ENCODE measurements at places on chromosomes 6 and 20. TPM values are rescaled to one million over a fixed set of nuclear protein-coding genes. Genes with fewer than 3 reads are reported as not detected.

DNA sequence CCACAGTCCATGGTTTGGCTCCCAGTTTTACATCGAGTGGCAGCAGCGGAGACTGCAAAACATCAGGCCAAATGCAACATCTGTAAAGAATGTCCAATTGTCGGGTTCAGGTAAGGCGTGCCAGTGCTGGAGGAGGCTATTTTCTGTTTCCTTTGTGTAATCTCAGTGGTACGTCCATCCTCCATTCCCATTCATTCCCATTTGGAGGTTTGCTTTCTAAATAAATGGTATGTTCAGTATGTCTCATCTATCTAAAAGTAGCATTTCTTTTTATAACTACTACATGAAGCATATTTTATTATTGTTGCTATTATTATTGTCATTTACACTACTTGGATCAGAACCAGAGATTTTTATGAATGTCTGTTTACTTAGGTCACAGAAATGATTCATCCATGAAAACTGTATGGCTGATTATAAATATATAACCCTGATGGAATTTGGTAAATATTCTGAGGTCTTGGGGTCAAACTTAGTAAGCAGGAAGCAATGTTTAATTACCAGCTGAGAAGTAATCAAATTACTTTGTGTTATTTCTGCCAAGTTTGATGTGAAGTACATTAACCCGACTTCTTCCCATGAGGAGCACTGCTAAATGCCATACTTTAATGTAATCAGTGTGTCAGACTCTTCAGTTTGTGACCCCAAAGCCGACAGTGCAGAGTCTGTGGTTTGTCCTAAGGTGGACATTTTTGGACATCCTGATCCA, 512.9 kb downstream of the UTRN start:
- no peak overlapping the region for H3K27ac ChIP-seq
- no peak for DNase-seq
- no peaks in the 10 kb centered on the region for H3K27me3 ChIP-seq
- H3K4me3 ChIP-seq: no peak overlapping the region
- H3K4me1 ChIP-seq: no peaks in the 10 kb centered on the region
- no peaks in the 10 kb centered on the region for H3K36me3 ChIP-seq

DNA sequence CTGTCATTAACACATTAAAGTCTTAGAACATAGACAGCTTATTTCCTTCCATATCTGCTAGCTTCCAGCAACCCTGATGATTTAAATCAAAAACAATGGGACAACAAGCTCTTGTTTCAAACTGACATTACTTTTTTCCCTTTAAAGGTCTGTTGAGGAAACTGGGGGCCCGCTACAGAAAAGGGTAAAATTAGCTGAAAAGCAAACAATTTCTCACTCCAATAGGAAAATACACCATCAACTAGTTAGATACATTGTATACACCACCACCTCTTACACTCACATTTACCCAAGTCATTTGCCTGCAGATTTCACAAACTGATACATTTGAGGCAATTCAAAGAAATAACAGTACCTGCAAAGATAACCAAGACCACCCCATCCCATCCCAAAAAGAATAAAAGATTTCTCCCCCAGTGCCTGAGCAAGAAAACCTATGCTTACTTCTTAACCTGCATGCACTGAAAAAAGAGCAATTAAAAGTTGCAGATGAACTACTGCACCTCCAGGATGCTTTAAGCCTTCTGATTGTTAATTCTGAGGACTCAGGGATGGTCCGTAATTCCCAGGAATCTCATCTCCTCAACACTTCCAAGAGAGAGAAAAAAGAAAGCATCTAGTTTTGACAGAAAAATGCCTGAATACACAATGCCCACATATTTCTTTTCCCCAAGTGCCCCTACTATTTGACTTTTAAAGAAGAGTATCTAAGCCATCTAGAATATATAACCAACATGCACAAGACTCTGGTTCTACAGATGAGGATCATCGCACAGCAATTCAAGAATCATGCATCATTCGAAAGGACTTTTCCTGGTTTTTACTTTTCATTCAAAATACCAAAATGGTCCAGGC, 5.6 kb downstream of the ZMYND8 start:
- no peaks in the 10 kb centered on the region for H3K27me3 ChIP-seq
- peak overlapping the region; percentile 100 for H3K27ac ChIP-seq
- no peaks in the 10 kb centered on the region for H3K36me3 ChIP-seq
- no peak for DNase-seq

DNA sequence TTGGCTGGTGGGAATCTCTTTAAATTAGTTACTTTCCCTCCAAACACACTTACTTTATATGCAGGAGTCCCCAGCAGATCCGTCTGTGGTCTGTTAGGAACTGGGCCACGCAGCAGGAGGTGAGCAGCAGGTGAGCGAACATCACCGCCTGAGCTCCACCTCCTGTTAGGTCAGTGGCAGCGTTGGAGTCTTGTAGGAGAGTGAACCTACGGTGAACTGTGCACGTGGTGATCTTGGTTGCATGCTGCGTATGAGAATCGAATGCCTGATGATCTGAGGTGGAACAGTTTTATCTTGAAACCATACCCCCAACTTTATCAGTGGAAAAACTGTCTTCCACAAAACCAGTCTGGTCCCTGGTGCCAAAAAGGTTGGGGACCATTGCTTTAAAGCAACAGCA, 5.0 kb downstream of the SERPINB6 start:
- H3K27me3 ChIP-seq: no peaks in the 10 kb centered on the region
- no peak for DNase-seq
- no peaks in the 10 kb centered on the region for H3K36me3 ChIP-seq
- H3K4me1 ChIP-seq: peaks cover 24% of the 10 kb centered on the region
- no peak overlapping the region for H3K27ac ChIP-seq

GRCh38 chr20:20747298-20747697, 34.9 kb upstream of the RALGAPA2 start:
- DNase-seq: no peak
- no peaks in the 10 kb centered on the region for H3K36me3 ChIP-seq
- peaks cover 21% of the 10 kb centered on the region for H3K4me1 ChIP-seq
- H3K27me3 ChIP-seq: no peaks in the 10 kb centered on the region

DNA sequence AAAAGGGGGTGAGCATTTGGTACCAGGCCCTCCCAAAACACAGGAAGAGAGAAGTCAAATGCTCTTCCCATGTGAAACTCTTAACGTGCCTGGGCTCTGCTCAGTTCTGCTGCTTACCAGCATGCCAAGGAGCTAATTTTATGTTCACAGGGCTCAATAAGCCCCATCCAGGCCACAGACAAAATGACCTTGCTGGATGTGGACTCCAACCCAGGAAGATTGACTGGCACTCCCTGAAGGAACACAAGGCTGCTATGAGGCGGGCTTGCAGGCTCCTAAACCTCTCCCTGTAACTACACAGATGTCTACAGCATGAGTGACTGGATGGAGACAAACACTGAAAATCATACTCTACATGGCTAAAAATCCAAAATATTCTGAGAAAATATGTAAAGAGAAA, 50.6 kb downstream of the CHD6 start:
- peaks cover 18% of the 10 kb centered on the region for H3K4me1 ChIP-seq
- no peak overlapping the region for H3K27ac ChIP-seq
- no peaks in the 10 kb centered on the region for H3K27me3 ChIP-seq

DNA sequence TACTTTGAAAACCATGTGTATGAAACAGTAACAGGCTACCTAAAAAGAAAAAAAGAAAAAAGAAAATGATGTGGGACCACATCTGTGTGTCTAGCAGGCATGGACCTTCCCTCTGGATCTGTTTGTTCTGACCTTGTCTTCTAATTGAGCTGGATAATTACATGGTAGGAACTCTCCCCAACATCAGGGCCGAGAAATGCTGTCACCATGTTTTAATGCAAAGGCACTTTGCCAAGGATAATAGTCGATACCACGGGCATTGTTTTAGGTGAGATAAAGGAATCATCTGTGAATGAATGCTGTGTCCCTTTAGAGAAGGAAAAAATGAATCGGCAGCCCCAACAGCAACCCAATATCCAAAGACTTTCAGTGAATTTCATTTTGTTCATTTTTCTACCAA, 149.1 kb downstream of the ZDHHC14 start:
- H3K27me3 ChIP-seq: no peaks in the 10 kb centered on the region
- peaks cover 45% of the 10 kb centered on the region for H3K4me1 ChIP-seq
- peak overlapping the region; percentile 89 for H3K27ac ChIP-seq
- DNase-seq: no peak
- no peaks in the 10 kb centered on the region for H3K36me3 ChIP-seq

GRCh38 chr6:7542065-7542873, 798 bp downstream of the DSP start:
- DNase-seq: peak; percentile 52
- H3K27me3 ChIP-seq: no peaks in the 10 kb centered on the region
- no peaks in the 10 kb centered on the region for H3K36me3 ChIP-seq
- H3K4me1 ChIP-seq: peaks cover 26% of the 10 kb centered on the region
- peak overlapping the region; percentile 98 for H3K27ac ChIP-seq
- H3K4me3 ChIP-seq: peak overlapping the region; percentile 84

DNA sequence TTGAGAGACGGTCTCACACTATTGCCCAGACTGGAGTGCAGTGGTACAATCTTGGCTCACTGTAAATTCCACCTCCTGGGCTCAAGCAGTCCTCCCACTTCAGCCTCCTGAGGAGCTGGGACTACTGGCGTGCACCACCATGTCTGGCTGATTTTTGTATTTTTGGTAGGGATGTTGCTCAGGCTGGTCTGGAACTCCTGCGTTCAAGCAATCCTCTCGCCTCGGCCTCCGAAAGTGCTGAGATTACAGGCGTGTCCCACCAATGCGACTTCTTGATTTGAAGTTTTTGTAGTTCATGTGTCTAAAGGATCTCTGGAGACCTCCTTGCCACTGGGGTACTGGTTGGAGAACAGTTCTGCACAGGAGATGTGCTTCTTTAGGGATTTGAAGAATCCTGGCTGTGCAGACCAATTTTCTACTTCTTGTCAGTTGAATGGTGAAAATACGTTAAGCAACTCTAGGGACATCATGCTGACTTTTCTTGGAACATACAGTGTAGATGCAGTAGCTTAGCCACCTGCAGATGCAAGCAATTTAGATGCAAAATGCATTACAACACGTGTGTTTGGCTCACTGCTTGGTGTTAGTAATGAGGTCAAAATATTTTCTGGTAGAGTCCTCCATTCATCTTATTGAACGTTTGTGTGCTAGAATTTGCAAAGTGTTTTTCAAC, 28.2 kb downstream of the SYTL3 start:
- no peak overlapping the region for H3K4me3 ChIP-seq
- DNase-seq: no peak
- H3K4me1 ChIP-seq: no peaks in the 10 kb centered on the region

GRCh38 chr20:53445932-53446331, 147.7 kb downstream of the ZNF217 start:
- no peaks in the 10 kb centered on the region for H3K36me3 ChIP-seq
- no peaks in the 10 kb centered on the region for H3K27me3 ChIP-seq
- H3K4me1 ChIP-seq: peaks cover 12% of the 10 kb centered on the region

- no peaks in the 10 kb centered on the region for H3K36me3 ChIP-seq
- no peak overlapping the region for H3K4me3 ChIP-seq
- DNase-seq: no peak
- H3K4me1 ChIP-seq: no peaks in the 10 kb centered on the region
- no peaks in the 10 kb centered on the region for H3K27me3 ChIP-seq
Measured at GRCh38 chr6:137099689-137100403, 55.1 kb upstream of the IL20RA start.

- no peaks in the 10 kb centered on the region for H3K27me3 ChIP-seq
- peaks cover 9% of the 10 kb centered on the region for H3K4me1 ChIP-seq
- H3K27ac ChIP-seq: peak overlapping the region; percentile 95
- peak overlapping the region; percentile 93 for H3K4me3 ChIP-seq
- DNase-seq: no peak
Measured at GRCh38 chr6:27694547-27694874, 217.7 kb downstream of the OR2B2 start.

DNA sequence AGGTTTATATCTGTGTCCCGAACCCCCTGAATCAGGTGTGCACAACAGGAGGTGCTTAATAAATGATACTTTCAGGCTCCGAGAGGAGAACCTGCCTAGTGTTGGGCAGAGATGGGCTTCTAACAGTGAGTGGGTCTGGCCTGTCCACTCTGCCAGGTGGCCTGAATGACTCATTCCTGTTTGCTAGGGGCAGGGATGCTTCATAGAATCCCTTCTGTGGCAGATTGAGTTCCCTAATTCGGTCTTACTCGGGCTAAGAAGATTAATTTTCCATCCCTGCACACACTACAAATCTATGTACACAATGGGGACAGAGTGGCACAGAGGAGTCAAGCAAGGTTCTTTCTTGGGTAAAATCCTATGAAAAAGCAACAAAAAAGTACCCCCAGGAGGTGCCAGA, 19.8 kb downstream of the SDC4 start:
- no peaks in the 10 kb centered on the region for H3K27me3 ChIP-seq
- H3K4me1 ChIP-seq: no peaks in the 10 kb centered on the region
- H3K4me3 ChIP-seq: no peak overlapping the region
- peaks cover 4% of the 10 kb centered on the region for H3K36me3 ChIP-seq

DNA sequence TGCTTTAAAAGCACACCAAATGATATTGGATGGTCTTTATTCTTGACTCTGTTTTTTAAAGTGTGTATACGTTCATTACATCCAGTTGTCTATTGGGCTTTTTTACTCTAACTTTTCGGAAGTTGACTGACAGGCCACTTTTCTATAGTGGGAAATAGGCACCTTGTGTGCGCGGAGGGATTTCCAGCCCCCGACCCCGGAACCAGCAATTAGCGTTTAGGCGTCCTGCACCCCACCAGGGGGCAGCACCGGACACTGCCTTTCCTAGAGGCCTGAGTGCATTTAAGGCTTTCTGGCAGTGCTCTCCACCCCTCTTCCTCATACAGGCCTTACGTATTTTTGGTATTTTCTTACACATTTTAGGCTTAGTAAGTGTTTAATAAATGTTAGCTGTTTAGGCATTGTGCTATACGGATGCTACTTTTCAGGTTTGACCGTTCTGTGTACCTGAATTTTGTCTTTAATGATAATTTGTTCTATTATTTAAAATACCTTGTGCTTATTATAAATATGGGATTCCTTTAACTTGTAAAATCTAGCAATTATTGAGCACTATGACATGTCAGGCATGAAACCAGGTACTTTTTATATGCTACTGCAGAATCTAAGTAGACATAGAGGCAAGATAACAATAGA, 231.8 kb downstream of the BCKDHB start:
- DNase-seq: peak; percentile 76
- H3K27me3 ChIP-seq: no peaks in the 10 kb centered on the region
- no peak overlapping the region for H3K4me3 ChIP-seq
- H3K27ac ChIP-seq: no peak overlapping the region

- H3K4me1 ChIP-seq: peaks cover 2% of the 10 kb centered on the region
- no peak overlapping the region for H3K27ac ChIP-seq
- no peak overlapping the region for H3K4me3 ChIP-seq
- DNase-seq: no peak
- H3K27me3 ChIP-seq: no peaks in the 10 kb centered on the region
- H3K36me3 ChIP-seq: no peaks in the 10 kb centered on the region
Measured at GRCh38 chr6:152308306-152308705, 328.9 kb downstream of the SYNE1 start.

GRCh38 chr6:155107432-155108069, 112.4 kb downstream of the TIAM2 start:
- H3K36me3 ChIP-seq: no peaks in the 10 kb centered on the region
- no peaks in the 10 kb centered on the region for H3K27me3 ChIP-seq
- no peak overlapping the region for H3K27ac ChIP-seq
- H3K4me1 ChIP-seq: no peaks in the 10 kb centered on the region
- no peak overlapping the region for H3K4me3 ChIP-seq
- DNase-seq: no peak

- no peak overlapping the region for H3K27ac ChIP-seq
- H3K27me3 ChIP-seq: no peaks in the 10 kb centered on the region
- DNase-seq: no peak
- H3K4me3 ChIP-seq: no peak overlapping the region
Measured at GRCh38 chr6:160249671-160250070, 8.9 kb downstream of the SLC22A2 start.

The ISM1 gene
- 0.76 TPM for polyA plus RNA-seq

The SEMG1 gene
- polyA plus RNA-seq: not detected

The COX4I2 gene
- polyA plus RNA-seq: 3.3 TPM

The GSTA1 gene
- polyA plus RNA-seq: 767 TPM

The HCK gene
- 0.54 TPM for polyA plus RNA-seq
